ENCODE measurements at places on chromosomes 5 and 9. TPM values are rescaled to one million over a fixed set of nuclear protein-coding genes. Genes with fewer than 3 reads are reported as not detected.

DNA sequence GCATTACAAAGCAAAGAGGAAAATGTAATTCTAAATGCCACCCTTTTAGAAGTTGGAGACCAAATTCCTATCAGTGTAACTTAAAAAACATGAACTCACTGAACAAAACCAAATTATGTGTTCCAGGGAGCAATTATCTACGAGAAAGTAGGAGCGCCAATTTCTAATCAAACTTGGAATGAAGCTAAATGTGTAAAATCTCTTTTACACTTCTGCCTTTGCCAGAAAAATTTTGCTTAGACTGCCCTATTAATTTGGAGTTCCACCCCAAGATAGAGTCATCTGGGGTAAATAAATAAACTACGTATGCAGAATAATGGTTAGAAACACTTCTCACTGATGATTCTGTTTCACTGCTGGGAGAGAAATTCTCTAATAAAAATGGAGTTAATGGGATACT, 825.6 kb downstream of the MTRR start:
- DNase-seq, result no peak

- no peak for DNase-seq
Measured at GRCh38 chr5:140795259-140795641, 598 bp downstream of the PCDHA2 start.

DNA sequence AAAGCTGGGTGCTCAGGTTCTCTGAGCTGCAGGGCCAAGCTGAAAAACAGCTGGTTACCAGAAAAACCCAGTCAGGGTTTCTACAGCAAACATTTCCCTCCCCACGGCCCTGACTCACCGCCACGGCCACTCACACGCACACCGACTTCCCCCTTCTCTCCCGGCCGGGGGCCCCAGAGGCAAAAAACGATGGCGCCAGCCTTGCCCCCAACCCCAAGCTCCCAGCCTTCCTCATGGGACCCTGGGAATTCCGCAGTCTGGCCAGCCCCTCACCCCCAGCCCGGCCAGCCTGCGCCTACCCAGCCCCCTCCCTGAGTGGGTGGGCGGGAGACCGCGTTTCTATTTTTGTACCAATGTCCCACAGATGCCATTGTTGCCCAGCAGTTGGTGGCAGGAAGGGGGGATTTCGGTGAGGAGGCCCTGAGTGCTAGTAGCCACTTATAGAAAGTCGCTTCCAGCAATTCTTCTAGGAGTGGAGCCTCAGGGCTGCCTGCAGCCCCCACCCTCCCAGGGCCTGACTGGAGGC, 18.4 kb downstream of the ENG start:
- DNase-seq, result peak; percentile 79

- DNase-seq, result peak; percentile 16
Measured at GRCh38 chr5:140821375-140822280, at the start of gene PCDHA5. Gene PCDHA5, plus strand, starts transcription at chr5:140821613.

GRCh38 chr9:33202018-33202417, 34.9 kb upstream of the B4GALT1 start:
- DNase-seq, result no peak

GRCh38 chr5:103037673-103038455, 82.1 kb downstream of the GIN1 start:
- DNase-seq, result peak; percentile 15

GRCh38 chr5:56422076-56422762, 189.1 kb upstream of the ANKRD55 start:
- DNase-seq, result no peak

GRCh38 chr9:129282731-129283211, 104.7 kb upstream of the IER5L start:
- DNase-seq, result no peak

DNA sequence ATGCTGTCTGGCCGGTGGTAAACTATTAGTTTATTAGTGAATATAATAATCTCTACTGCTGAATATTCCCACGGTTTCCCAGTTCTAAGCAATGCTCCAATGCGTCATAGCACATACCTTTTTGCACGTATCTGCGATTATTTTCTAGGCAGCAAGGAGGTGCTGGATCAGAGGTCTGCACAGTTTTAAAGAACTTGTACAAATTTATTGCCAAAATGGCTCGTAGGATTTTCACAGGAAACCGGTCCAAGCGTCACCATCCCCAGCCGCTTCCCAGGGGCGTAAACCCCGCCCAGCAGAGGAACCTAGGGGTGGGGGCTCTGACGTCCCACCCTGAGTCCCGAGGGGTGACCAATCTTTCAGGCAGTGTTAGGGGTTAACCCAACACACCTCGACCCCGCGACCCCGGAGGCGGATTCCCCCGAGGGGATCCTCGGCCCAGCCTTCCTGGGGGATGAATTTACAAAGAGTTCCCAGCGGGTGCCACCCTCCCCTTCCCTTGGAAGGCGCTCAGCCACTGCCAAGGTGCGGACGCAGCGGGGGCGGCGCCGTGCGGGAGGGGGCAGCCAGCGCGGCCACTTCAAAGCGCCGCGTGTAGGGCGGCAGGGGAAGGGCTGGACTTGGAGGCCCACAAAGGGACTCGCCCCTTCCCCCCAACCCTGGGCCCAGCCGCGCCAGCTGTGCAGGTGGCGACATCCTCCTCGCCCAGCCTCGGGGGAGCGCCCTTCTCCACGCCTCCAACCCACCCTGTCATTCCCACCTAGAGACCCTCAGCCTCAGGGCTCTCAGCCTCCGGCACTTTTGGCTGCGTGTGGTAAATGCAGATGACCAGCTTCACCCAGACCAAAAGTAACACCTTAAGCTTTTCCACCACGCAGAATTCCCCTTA, 43.5 kb upstream of the TCF7 start:
- no peak for DNase-seq

- no peak for DNase-seq
Measured at GRCh38 chr5:41519801-41520200, 9.4 kb upstream of the PLCXD3 start.

DNA sequence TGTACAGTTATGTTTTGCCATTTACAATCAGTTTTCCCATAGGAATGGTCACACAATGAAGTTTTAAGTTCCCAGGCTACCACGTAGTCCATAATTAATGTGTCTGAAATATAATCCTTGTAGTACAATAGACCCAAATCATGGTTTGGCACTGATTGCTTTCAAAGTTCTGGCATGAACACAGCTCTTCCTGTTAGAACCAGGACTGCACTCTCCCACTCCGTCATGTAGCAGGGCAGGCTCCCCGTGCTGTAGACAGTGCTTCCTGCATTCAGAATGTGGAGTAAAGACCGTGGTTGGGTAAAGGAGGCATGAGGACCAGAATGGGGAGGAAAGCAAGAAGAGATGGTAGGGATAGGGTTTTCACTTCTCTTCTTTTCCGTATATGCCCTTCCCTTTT, 4.0 kb downstream of the SEC61B start:
- no peak for DNase-seq

- DNase-seq, result no peak
Measured at GRCh38 chr9:136673088-136673974, 10.6 kb downstream of the EGFL7 start.

- DNase-seq, result peak; percentile 55
Measured at GRCh38 chr9:132993511-132993939, 15.0 kb downstream of the GFI1B start.

DNA sequence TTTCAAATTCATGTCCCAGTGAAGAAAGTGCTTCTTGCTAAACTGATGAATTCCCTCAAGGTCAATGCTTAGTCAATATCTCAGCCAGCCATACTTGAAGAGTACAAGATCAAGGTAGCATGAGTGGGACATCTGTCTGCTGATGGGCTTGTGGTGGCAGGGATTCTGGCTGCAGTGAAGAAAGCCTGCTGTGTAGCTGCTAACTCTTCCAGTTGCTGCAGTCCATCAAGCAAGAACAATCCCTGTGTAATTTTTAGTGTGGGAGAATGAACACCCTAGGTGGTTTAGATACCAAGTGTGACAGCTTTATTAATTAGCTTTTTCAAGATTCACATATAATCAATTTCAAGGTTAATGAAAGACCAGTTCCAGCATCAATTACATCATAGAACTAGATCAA, 443.9 kb downstream of the TAF11L14 start:
- DNase-seq, result no peak

DNA sequence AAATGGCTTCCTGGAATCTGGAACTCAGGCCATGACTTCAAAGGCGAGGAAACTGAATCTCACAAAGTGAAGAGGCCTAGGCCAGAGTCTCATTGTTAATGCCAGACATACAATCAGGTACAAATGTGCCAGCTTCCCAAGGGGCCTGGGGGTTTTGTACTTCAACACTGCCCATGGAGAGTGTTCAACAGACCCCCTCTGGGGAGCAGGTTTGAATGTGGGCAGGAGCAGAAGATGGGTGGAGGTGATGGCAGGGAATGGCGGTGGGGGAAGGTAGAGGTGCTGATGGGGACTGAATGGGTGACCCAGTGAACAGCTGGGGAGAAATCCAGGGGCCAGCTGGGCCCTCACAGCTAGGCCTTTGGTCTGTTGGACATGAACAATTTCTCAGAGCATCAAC, 12.0 kb downstream of the FOXI1 start:
- DNase-seq, result no peak

The C9orf50 gene
- not detected for total RNA-seq

The DMGDH gene
- 1.5 TPM for total RNA-seq

The CD74 gene
- total RNA-seq, result 2.9 TPM

The GEMIN5 gene
- 19.8 TPM for total RNA-seq

The NTRK2 gene
- total RNA-seq, result 0.05 TPM

The ADAMTSL2 gene
- 8.1 TPM for total RNA-seq

The EQTN gene
- not detected for total RNA-seq

The IFNA2 gene
- not detected for total RNA-seq

Measured in myocyte (in vitro differentiated cells).